Dermis microvascular lymphatic vessel endothelial cell (primary cell): ENCODE measurements at places on chromosomes 12 and 14.

GRCh38 chr14:76267322-76268046 lies 108.5 kb upstream of the ESRRB start:
- DNase-seq, result peak; percentile 36

DNA sequence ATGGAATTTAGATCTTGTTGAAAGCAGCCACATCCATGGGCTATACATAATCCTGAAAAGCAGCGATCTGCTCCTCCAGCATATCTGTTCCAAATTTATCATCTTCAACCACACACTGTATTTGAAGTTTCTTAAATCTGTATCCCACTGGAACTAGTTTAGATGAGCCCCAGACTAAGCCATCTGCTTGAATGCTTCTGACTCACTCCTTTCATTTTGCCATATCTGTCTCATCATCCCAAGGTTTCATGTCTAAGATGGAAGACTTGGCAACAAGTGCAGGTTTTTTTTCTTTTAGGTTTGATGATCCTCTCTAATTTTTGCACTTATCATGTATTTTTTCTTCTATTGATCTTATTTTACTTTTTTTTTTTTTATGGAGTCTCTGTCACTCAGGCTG lies 54.4 kb upstream of the TMEM263 start:
- DNase-seq, result no peak

- no peak for DNase-seq
Observed at GRCh38 chr14:54589076-54589475, 22.1 kb downstream of the SAMD4A start.

GRCh38 chr12:104480826-104481440 lies 24.2 kb downstream of the CHST11 start:
- peak; percentile 77 for DNase-seq

DNA sequence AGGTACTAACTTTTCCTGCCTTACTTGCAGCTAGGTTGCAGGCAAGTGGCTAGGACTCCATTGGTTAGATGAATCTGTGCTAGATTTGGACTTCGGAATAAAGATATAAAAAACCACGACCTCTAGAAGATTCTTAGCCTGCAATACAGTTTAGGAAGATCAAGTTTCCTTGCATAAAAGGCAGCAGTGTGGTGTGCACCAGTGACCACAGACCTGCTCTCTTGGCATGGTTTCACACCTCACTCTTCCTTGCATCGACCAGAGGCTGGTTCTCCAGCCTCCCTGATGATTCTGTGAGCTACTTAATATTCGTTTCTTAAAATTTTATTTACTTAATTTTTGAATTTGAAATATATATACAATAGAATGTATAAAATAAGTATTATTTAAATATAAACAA lies 9.8 kb downstream of the KLHDC1 start:
- no peak for DNase-seq

DNA sequence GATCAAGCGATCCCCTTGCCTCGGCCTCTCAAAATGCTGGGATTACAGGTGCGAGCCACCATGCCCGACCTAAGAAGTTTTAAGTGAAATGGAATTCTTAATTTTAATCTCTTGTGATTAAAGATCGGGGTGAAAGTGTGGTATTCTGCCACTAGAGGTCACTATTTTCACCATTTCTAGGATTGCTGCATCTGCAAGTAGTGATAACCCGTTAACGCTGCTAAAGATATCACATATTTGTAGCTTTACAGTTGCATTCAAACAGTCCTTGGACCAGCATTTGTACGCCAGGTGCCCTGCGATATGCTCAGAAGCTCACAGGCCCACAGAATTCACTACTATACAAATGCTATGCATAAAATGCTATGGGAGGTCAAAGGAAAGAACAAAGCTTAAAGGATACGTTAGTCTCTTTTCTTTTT lies 19.3 kb downstream of the CCDC62 start:
- DNase-seq, result peak; percentile 70

DNA sequence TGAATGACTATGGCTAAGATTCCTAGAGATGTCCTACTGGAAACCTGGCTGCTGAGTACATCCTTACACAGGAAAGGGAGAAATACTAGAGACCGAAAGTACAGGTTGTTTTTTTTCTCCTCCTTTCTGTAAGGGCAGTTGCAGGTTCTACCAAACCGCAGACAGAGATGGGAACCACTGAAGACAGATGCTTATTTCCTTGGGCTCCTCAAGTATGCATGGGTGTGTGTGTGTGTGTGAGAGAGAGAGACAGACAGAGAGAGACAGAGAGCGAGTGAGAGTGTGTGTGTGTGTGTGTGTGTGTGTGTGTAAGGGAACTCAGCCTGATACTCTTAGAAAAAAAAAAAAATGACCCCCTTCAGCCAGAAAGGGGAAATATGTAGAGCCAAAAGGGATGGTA lies 42.5 kb downstream of the MAP4K5 start:
- no peak for DNase-seq

DNA sequence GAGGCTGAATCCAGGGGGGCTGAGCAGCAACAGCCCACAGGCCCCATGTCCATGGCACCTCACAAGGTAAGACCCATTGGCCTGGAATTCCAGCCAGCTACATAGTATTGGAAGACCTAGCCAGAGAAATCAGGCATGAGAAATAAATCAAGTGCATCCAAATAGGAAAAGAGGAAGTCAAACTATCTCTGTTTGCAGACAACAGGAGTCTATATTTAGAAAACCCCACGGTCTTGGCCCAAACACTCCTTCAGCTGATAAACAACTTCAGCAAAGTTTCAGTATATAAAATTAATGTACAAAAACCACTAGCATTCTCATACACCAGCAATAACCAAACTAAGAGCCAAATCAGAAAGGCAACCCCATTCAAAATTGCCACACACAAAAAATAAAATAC lies 16.9 kb downstream of the PDE6H start:
- no peak for DNase-seq

DNA sequence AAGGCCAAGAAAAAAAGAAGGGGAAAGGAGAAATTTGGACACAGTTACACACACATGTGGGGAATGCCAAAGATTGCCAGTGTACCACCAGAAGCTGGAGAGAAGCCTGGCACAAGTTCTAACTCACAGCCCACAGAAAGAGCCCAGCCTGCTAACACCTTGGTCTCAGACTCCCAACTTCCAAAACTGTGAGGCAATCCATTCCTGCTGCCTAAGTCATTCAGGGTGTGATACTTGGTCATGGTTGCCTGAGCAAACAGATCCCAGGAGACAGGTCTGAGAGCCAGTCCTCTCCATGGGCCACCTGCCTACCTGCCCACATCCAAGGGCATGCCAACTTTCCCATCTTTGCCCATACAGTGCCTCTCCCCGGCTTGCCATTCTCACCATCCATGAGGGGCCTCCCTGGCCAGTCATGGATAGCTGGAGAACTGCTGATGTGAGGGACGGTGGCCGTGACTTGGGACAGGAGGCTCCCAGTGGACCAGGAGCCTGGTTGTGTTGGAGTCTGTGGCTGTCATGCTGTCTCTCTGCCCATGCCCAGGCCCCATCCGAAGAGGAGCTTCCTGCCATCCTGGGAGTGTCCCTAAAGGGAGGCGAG lies 198.0 kb upstream of the RTL1 start:
- DNase-seq, result no peak

GRCh38 chr12:69396041-69396440 lies 36.5 kb downstream of the YEATS4 start:
- no peak for DNase-seq

- DNase-seq, result no peak
Observed at GRCh38 chr12:30652034-30652696, 43.5 kb downstream of the IPO8 start.

- no peak for DNase-seq
Observed at GRCh38 chr12:67515679-67516340, 132.7 kb upstream of the DYRK2 start.
